ENCODE measurements at places on chromosomes 1 and 21.

- H3K36me3 ChIP-seq: no peaks in the 10 kb centered on the region
- no peak within 1 kb of the TSS for H3K27ac ChIP-seq
- no peaks in the 10 kb centered on the region for H3K27me3 ChIP-seq
- DNase-seq: peak; percentile 76
Observed at GRCh38 chr1:240091614-240092300, at the start of gene FMN2. Gene FMN2 (plus strand): TSS chr1:240091883. CDS start chr1:240092110, 227 bp downstream.

DNA sequence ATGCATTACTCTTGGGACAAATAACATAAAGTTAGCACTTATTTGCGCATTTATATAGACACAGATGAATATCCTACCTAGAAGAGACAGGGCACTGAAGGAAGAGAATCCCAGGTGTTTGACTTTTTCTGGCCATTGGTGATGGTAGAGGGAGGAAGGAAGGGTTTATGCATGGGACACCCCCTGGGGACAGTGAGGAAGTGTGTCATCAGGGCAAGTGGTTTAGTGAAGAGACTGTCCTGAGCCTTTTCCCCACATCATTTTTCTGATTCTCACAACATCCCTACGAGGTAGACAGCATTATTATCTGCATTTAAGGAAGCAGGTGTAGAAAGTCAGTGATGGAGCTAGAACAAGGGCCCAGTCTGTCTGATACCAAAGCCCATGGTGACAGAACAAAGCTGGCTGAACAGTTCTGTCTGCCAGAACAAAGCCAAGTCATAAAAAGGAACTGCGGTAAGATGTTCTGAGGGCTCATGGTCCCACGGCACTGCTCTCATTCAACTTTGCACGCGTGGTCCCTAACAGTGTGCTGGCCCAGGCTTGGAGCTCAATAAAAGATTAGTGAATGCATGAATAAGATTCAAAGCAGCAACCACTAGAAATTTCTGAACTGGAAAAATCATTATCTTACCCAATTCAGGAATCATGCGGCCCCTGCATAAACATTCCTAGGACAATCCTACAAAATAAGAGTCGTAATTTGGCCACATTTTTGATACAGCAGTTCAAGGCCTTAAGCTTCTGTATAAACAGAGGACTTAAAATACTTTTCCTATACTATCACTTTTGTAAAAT is 12.2 kb upstream of the CDC42BPA start:
- peak; percentile 30 for DNase-seq
- no peaks in the 10 kb centered on the region for H3K36me3 ChIP-seq
- H3K27ac ChIP-seq: no peak overlapping the region
- no peaks in the 10 kb centered on the region for H3K27me3 ChIP-seq
- peaks cover 8% of the 10 kb centered on the region for H3K4me1 ChIP-seq
- H3K4me3 ChIP-seq: no peak overlapping the region

DNA sequence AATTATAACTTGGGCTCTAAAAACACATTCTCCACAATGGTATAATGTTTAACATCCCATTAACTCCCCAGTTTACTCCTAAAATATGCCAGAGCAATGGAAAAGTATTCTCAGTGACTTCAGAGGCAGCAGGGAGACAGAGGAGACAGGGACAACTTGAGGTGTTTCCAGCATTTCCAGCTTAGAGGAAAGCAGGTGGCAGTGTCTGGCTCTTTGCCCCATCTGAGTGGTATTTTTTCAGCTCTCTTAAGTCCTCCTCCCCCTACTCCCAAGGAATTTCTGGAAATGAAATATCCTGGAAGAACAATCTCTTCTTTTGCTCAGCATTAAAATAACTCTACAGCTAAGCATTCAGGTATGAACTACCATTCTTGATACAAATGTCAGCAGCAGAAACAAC is 10.8 kb upstream of the ERMAP start:
- H3K27ac ChIP-seq: no peak overlapping the region
- no peak overlapping the region for H3K4me3 ChIP-seq
- no peaks in the 10 kb centered on the region for H3K27me3 ChIP-seq
- no peaks in the 10 kb centered on the region for H3K4me1 ChIP-seq
- DNase-seq: no peak
- H3K36me3 ChIP-seq: no peaks in the 10 kb centered on the region

- H3K4me1 ChIP-seq: no peaks in the 10 kb centered on the region
- no peaks in the 10 kb centered on the region for H3K36me3 ChIP-seq
- DNase-seq: no peak
- H3K27me3 ChIP-seq: no peaks in the 10 kb centered on the region
Observed at GRCh38 chr1:198462365-198463019, 78.0 kb downstream of the ATP6V1G3 start.

DNA sequence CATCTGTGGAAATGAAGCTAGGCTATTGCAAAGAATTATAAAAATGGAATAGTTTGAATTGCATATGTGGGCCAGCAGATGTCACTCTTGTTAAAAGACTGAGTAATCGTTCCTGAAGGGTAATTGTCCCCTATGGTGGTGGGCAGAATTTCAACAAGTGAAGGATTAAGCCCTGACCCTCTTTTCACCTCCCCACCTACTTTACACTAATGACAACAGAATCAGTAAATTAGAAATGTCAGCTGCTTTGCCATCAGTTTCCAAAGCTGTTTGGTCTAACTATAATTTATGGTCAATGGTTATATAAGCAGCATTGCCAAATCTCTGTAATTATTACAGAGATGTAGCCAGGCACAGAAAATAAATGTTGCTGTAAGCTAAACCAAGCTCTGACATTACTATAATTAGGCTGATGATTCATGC is 898.6 kb downstream of the AMY1C start:
- H3K4me1 ChIP-seq: no peaks in the 10 kb centered on the region
- no peak overlapping the region for H3K27ac ChIP-seq
- no peaks in the 10 kb centered on the region for H3K36me3 ChIP-seq
- H3K4me3 ChIP-seq: no peak overlapping the region
- H3K27me3 ChIP-seq: no peaks in the 10 kb centered on the region
- peak; percentile 77 for DNase-seq

GRCh38 chr1:14732728-14733047 is 134.2 kb downstream of the KAZN start:
- H3K4me1 ChIP-seq: peaks cover 13% of the 10 kb centered on the region
- DNase-seq: no peak
- H3K4me3 ChIP-seq: no peak overlapping the region
- H3K27ac ChIP-seq: peak overlapping the region; percentile 91
- H3K27me3 ChIP-seq: no peaks in the 10 kb centered on the region
- H3K36me3 ChIP-seq: no peaks in the 10 kb centered on the region

GRCh38 chr1:36752891-36753361 is 270.2 kb upstream of the CSF3R start:
- no peaks in the 10 kb centered on the region for H3K36me3 ChIP-seq
- H3K27me3 ChIP-seq: no peaks in the 10 kb centered on the region
- H3K27ac ChIP-seq: no peak overlapping the region
- H3K4me3 ChIP-seq: no peak overlapping the region
- peaks cover 9% of the 10 kb centered on the region for H3K4me1 ChIP-seq

DNA sequence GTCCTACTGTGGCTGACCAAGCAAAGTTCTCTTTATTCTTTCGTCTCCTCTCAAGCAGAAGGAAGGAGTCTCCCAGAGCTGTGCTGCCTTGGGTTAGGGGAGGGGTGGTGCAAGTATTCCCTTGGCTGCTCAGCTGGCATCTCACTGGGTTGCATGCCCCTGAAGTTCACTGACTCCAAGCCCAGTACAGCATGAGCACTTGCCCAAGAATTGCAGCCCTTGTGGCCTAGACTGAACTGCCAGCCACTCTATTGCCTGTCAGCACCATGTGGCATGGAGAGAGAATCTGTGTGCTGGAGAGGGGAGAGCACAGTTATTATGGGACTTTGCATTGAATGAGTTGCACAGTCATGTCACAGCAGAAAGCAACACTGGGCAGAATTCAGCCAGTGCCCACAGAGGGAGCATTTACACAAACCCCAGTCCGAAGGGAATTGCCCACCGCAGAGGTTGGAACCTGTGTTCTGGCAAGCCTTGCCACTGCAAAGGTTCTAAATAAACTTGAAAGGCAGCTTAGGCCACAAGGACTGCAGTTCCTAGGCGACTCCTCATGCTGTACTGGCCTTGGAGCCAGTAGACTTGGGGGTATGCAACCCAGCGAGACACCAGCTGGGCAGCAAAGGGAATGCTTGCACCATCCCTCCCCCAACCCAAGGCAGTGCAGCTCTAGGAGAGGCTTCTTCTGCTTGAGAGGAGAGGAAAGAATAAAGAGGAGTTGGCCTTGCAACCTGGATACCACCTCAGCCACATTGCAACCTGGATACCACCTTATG is 28.8 kb downstream of the DR1 start:
- H3K4me1 ChIP-seq: no peaks in the 10 kb centered on the region
- DNase-seq: no peak
- H3K27me3 ChIP-seq: no peaks in the 10 kb centered on the region
- H3K27ac ChIP-seq: no peak overlapping the region
- H3K4me3 ChIP-seq: no peak overlapping the region

DNA sequence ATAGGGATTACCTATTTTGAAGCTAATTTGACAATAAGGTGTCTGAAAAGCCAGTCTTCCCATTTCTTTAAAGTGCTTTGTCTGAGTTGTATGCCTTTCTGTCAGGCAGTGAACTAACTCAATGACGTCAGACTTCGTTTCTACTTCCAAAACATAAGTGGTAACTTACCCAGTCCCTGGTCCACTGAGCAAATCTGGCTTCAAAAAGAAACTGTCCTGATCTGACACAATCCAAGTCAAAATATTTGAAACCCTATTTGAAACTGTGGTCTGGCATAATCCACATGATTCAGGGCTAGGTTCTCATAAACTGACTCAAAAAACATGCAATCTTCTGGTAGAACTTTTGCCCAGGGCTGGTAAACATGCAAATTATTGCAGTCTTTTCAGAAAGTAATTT is 34.0 kb downstream of the DIRAS3 start:
- H3K36me3 ChIP-seq: no peaks in the 10 kb centered on the region
- no peaks in the 10 kb centered on the region for H3K4me1 ChIP-seq
- DNase-seq: no peak
- no peak overlapping the region for H3K4me3 ChIP-seq
